ENCODE measurements at places on chromosomes 3 and 15.
A peak's percentile ranks its signal among the peaks of the same experiment; 100 is the strongest.

GRCh38 chr15:40941528-40942336 is 11.5 kb upstream of the CHAC1 start:
- H3K4me1 ChIP-seq: peaks cover 16% of the 10 kb centered on the region
- peaks cover 3% of the 10 kb centered on the region for H3K27me3 ChIP-seq
- no peaks in the 10 kb centered on the region for H3K36me3 ChIP-seq
- peak overlapping the region; percentile 79 for H3K27ac ChIP-seq
- DNase-seq: peak; percentile 63

DNA sequence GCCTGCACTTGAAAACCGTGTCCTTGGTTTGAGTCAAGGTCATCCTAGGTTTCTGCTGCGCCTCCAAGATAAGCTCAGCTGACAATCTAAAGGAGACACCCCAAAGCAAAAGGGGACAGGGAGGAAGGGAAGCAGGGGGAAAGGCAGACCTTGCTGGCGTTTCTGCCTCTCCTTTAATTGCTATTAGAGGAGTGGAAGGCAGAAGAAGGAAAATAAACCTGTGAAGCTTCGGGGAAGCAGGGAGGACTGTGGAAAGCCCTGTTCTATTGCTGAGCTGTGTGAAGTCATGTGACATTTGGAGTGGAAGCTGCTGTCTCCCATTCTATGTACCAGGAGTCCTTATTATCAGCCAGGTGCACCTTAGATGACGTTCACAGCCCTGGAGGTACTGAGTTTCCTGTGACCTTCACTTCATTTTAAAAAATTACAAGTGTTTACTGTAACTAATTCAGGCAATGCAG is 21.5 kb upstream of the CHD2 start:
- H3K27me3 ChIP-seq: no peaks in the 10 kb centered on the region
- no peak overlapping the region for H3K27ac ChIP-seq
- no peaks in the 10 kb centered on the region for H3K36me3 ChIP-seq
- H3K4me1 ChIP-seq: peaks cover 36% of the 10 kb centered on the region

GRCh38 chr15:37081983-37082382 is 18.4 kb downstream of the MEIS2 start:
- H3K4me3 ChIP-seq: no peak overlapping the region
- H3K27me3 ChIP-seq: no peaks in the 10 kb centered on the region
- no peaks in the 10 kb centered on the region for H3K36me3 ChIP-seq
- no peak for DNase-seq

GRCh38 chr3:65979162-65979561 is 59.6 kb downstream of the MAGI1 start:
- no peaks in the 10 kb centered on the region for H3K36me3 ChIP-seq
- no peak overlapping the region for H3K27ac ChIP-seq
- no peak overlapping the region for H3K4me3 ChIP-seq

- H3K4me1 ChIP-seq: no peaks in the 10 kb centered on the region
- H3K27ac ChIP-seq: no peak overlapping the region
- H3K27me3 ChIP-seq: no peaks in the 10 kb centered on the region
- H3K36me3 ChIP-seq: no peaks in the 10 kb centered on the region
- DNase-seq: peak; percentile 35
Observed at GRCh38 chr15:59247364-59247763, 40.7 kb downstream of the LDHAL6B start.

- no peak overlapping the region for H3K27ac ChIP-seq
- H3K4me3 ChIP-seq: no peak overlapping the region
- peaks cover 38% of the 10 kb centered on the region for H3K4me1 ChIP-seq
- H3K36me3 ChIP-seq: no peaks in the 10 kb centered on the region
- DNase-seq: no peak
Observed at GRCh38 chr15:58742022-58742813, 7.3 kb downstream of the ADAM10 start.

GRCh38 chr15:95561463-95561862 is 769.0 kb upstream of the NR2F2 start:
- no peaks in the 10 kb centered on the region for H3K36me3 ChIP-seq
- no peak for DNase-seq
- no peak overlapping the region for H3K4me3 ChIP-seq
- H3K27me3 ChIP-seq: peaks cover 4% of the 10 kb centered on the region
- H3K27ac ChIP-seq: no peak overlapping the region

- H3K27me3 ChIP-seq: no peaks in the 10 kb centered on the region
- no peaks in the 10 kb centered on the region for H3K36me3 ChIP-seq
- no peak for DNase-seq
- no peak overlapping the region for H3K4me3 ChIP-seq
Observed at GRCh38 chr3:182914341-182914740, 66.0 kb downstream of the DCUN1D1 start.

DNA sequence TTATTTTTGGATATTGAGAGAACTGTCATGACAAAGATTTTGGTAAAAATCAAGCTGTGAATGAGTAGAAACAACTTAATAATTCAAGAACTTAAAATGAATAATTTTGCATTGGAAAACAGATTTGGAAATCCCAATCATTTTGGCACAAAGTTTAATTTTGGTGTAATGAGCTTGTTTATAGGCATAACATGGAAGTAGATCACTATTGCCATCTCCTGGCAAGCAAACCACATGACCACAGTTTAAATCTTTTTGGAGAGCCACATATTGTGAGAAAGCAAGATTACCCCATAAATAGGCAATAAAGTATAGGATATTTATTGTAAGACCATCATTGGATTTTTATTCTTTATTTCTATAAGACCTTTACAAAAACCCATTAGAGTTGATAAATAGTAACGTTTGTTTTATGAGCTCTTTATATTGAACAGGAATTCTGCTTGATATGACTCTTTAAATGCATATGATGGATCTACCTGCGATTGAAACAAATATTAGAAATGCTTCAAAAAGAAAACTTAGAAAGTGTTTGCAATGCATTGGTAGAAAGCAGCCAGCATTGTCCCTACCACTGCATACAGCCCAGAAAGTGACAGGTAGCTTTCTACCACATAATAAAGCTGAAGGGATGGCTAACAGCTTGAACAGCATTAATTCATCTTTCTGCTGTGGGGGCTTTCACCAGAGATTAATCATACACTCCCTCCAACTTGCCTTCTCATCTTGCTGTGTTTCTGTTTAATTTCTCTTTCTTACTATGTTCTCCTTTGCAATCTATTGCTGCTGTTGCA is 766.8 kb downstream of the TBL1XR1 start:
- H3K27ac ChIP-seq: no peak overlapping the region
- no peaks in the 10 kb centered on the region for H3K4me1 ChIP-seq
- DNase-seq: no peak
- no peak overlapping the region for H3K4me3 ChIP-seq
- H3K27me3 ChIP-seq: no peaks in the 10 kb centered on the region

DNA sequence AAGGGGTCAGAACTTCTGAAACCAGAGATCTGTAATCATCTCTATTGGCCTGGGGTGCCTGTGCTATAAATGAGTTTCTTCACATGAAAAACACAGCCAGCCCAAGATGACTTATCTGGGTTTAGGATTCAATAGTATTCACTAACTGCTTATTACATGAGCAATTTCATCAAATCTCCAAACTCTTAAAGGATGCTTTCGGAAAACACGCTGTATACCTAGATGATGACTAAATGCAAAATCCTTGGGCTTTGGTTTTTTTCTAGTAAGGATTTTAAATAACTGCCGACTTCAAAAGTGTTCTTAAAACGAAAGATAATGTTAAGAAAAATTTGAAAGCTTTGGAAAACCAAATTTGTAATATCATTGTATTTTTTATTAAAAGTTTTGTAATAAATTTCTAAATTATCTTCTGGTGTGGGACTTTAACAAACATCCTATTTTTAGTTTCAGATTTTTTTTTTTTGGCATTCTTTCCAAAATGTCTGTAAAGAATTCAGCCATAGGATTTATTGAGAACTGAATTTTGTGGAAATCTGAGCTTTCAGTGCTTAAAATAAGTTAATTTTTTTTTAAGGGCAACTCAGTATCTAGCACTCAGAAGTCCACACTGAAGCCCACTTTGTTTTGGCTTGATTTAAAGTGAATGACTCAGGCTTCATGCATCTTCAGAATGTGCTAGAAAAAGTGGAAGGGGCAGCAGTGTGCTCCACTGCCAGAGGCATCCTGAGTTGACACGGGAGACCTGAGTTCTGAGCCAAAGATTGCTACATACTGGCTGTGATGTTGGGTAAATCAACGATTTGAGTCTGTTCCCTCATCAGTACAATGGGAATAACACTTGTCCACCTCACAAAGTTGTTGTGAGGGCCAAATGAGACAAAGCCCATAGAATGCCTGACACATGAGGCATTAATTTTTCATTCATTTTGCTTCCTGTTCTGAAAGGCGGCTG is 18.7 kb downstream of the TMEM43 start:
- no peak for DNase-seq
- H3K27me3 ChIP-seq: no peaks in the 10 kb centered on the region
- no peak overlapping the region for H3K4me3 ChIP-seq
- peaks cover 22% of the 10 kb centered on the region for H3K4me1 ChIP-seq
- H3K36me3 ChIP-seq: peaks cover 64% of the 10 kb centered on the region

- H3K27me3 ChIP-seq: peaks cover 70% of the 10 kb centered on the region
- H3K36me3 ChIP-seq: no peaks in the 10 kb centered on the region
- no peaks in the 10 kb centered on the region for H3K4me1 ChIP-seq
- no peak overlapping the region for H3K27ac ChIP-seq
- H3K4me3 ChIP-seq: no peak overlapping the region
Observed at GRCh38 chr15:89500397-89501270, 4.3 kb upstream of the RHCG start.

- H3K4me3 ChIP-seq: no peak overlapping the region
- no peaks in the 10 kb centered on the region for H3K27me3 ChIP-seq
- no peak overlapping the region for H3K27ac ChIP-seq
- no peaks in the 10 kb centered on the region for H3K36me3 ChIP-seq
Observed at GRCh38 chr3:119586733-119587172, 7.5 kb downstream of the ADPRH start.

- no peaks in the 10 kb centered on the region for H3K27me3 ChIP-seq
- no peaks in the 10 kb centered on the region for H3K36me3 ChIP-seq
- H3K4me1 ChIP-seq: no peaks in the 10 kb centered on the region
- DNase-seq: no peak
- no peak overlapping the region for H3K27ac ChIP-seq
- no peak overlapping the region for H3K4me3 ChIP-seq
Observed at GRCh38 chr3:160617636-160618035, 52.3 kb upstream of the KPNA4 start.

- no peak overlapping the region for H3K27ac ChIP-seq
- no peaks in the 10 kb centered on the region for H3K4me1 ChIP-seq
- H3K36me3 ChIP-seq: no peaks in the 10 kb centered on the region
- DNase-seq: no peak
Observed at GRCh38 chr15:101050623-101051290, 131.6 kb downstream of the LRRK1 start.

DNA sequence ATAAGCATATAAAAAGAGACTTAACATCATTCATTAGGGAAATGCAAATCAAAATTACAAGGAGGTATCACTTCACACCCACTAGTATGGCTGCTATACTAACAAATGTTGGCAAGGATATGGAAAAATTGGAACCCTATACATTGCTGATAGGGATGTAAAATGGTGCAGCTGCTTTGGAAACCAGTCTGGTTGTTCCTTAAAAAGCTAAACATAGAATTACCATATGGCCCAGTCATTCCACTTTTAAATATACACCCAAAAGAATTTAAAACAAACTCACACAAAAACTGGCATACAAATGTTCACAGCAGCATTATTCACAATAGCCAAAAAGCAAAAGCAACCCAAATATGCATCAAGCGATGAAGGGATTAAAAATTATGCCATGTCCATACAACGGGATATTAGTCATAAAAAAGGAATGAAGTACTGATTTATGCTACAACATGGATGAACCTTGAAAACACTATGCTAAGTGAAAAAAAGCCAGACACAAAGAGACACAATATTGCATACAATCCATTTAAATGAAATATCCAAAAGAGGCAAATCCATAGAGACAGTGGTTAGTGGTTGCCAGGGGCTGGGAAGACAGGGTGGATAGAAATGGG is 118.3 kb downstream of the OSBPL10 start:
- no peaks in the 10 kb centered on the region for H3K4me1 ChIP-seq
- H3K4me3 ChIP-seq: no peak overlapping the region
- no peak overlapping the region for H3K27ac ChIP-seq
- no peaks in the 10 kb centered on the region for H3K36me3 ChIP-seq
- no peaks in the 10 kb centered on the region for H3K27me3 ChIP-seq

DNA sequence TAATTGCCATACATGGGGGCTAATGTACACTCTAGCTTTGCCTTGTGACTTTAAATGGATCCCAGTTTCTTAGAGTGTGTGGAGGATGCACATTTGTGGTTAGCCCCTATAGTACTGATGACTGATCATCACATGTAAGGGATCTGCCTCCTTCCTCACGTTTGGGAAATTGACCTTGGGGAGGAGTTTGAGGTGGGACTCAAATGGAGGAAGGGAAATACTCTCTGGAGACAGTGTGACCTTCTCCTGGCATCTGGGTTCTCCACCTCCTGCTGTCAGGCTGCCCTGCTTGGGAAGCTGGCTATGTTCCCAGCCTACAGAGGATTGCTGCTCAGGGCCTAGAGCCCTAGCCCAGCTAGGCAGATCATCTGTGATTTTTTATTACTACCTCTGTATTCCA is 48.7 kb downstream of the PPM1L start:
- no peaks in the 10 kb centered on the region for H3K36me3 ChIP-seq
- H3K27me3 ChIP-seq: no peaks in the 10 kb centered on the region
- H3K4me3 ChIP-seq: no peak overlapping the region
- peaks cover 11% of the 10 kb centered on the region for H3K4me1 ChIP-seq
- no peak for DNase-seq

DNA sequence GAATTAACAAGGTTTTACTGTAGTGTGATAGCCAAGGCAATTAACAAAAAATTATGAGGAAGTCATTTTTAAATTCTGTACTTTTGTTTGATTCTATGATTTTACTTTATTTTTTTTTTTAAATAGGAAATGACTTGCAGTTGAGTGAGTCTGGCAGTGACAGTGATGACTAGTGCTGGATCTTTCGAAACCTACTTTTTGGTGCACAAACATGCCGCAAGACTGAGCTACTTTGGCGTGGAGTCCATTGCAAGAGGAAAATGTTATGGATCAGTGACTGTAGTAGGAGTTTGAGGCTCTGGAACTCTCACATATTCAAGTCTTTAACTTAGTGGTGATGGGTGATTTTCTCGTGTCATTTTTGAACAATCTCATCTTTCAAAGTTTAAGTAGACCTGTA is 11.6 kb downstream of the EAF1 start:
- H3K27ac ChIP-seq: no peak overlapping the region
- no peaks in the 10 kb centered on the region for H3K4me1 ChIP-seq
- H3K36me3 ChIP-seq: peaks cover 15% of the 10 kb centered on the region
- no peak overlapping the region for H3K4me3 ChIP-seq

GRCh38 chr3:115018694-115019093 is 128.4 kb downstream of the ZBTB20 start:
- H3K27ac ChIP-seq: no peak overlapping the region
- no peaks in the 10 kb centered on the region for H3K27me3 ChIP-seq
- H3K4me1 ChIP-seq: no peaks in the 10 kb centered on the region
- H3K36me3 ChIP-seq: no peaks in the 10 kb centered on the region
- DNase-seq: no peak
- no peak overlapping the region for H3K4me3 ChIP-seq

GRCh38 chr15:53534105-53534839 is 225.2 kb downstream of the WDR72 start:
- H3K4me1 ChIP-seq: no peaks in the 10 kb centered on the region
- DNase-seq: no peak
- no peak overlapping the region for H3K27ac ChIP-seq
- H3K36me3 ChIP-seq: no peaks in the 10 kb centered on the region
- H3K27me3 ChIP-seq: no peaks in the 10 kb centered on the region
- H3K4me3 ChIP-seq: no peak overlapping the region

- no peaks in the 10 kb centered on the region for H3K27me3 ChIP-seq
- no peaks in the 10 kb centered on the region for H3K36me3 ChIP-seq
- no peaks in the 10 kb centered on the region for H3K4me1 ChIP-seq
- DNase-seq: no peak
- H3K27ac ChIP-seq: no peak overlapping the region
Observed at GRCh38 chr3:45055032-45055410, 28.9 kb downstream of the CLEC3B start.
